Activated naive CD8-positive, alpha-beta T cell treated with anti-CD3 and anti-CD28 coated beads for 36 hours (primary cell): ENCODE measurements at places on chromosomes 7 and 10. TPM values are rescaled to one million over a fixed set of nuclear protein-coding genes. Genes with fewer than 3 reads are reported as not detected.

DNA sequence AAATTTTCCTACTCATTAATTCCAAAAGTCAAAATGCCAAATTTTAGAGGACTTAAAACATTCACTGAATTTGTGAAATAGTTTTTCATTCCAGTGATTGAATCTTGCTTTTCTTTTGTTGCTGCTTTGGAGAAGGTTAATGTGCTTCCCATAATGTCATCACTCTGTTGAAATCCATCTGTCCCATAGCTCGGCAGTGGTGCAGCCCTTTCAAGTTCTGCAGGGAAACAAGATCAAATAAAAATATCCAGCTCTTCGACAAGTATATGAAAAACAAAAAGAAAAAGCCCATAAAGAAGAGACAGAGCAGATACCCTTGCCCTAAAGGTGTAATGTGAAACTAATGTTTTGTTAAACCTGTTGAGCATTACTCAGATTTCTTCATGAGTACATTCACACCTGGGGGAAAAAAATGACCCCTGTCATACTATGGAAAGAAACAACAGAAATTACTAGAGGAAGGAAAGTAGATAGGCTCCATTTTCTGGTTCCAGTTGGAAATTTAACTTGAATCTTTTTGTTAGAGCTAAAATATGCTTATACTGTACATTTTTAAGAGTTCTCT is 35.1 kb downstream of the AGR3 start:
- no peak for DNase-seq

- no peak for DNase-seq
These were observed 83.2 kb upstream of the KIF5B start for GRCh38 chr10:32139223-32140073.

- no peak for DNase-seq
These were observed 427.7 kb downstream of the LRMDA start for GRCh38 chr10:75859141-75859540.

DNA sequence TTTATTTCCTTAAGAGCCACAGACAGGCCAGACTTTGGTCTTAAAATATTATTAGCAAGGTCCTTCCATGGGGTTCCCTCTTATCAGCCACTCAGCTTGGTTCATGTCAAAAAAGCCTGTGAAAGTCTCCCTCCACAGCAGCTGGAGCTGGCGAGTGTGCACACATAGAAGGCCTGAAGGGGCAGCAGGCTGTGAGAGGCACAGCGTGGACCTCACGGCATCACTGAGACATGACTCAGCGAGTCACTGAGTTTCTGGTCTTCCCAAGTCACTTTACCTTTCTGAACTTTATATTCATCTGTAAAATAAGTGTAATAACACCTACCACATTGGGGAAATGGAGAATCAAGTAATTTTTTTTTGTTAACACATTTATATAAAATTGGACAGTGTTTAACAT is 8.7 kb downstream of the TAF3 start:
- no peak for DNase-seq

GRCh38 chr7:131898418-131898817 is 342.0 kb upstream of the PODXL start:
- DNase-seq: no peak

DNA sequence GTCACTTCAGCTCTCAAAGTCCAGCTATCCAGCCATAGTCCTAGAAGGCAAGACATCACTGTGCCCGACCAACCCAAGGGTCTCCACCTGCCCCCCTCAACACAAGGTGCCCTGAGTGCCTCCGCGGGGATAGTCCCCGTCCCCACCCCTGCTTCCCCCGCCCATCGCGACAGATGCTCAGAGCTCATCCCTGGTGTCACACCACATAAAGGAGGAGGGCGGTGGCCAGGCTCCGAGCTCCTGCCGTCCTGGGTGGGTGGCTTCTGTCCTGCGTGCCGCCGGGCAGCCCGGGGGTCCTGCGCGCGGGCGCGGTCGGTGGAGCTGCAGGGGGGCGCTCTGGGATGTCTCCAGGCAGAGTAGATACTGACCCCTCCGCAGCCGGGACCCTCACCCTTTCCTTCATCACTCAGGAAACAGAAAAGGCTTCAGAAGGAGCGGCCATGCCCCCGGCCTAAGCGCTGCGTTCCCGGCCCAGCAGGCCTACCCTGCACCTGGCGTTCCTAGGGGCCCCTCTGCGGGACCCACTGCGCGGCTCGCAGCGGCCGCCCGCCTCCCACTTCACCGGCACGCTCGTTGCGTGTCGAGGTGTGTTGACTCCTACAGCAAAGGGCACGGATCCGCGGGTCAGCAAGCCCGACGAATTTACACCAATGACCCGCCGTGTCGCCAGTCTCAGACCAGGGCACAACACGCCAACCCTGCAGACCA is 53.4 kb downstream of the ALOX5 start:
- no peak for DNase-seq

DNA sequence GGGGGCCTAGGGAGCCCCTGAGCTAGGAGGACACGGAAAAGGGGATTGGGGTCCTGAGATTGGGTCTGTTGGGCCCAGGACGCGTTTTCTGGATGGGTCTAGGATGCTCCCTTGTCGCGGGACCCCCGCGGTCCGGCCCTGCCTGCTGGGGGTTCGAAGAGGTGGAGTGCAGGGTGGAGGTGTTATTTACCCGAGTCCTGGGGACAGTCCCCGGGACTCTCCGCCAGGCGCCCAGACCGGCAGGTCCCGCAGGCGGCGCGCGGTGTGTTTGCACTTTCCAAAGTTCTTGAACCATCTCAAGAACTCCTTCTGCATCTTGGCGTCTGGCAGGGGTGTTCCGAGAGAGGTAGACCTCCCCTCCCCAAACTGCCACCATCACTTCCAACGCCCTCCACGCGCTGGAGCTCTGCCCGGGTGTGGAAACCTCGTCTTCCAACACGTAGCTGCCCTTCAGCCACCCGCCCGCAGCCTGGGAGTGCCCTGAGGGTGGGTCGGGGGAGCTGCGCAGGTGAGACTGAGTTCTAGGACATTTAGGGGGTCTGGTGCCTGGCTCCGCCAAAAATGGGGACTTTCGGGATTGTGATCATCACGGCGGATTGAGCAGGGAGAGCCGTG is 569 bp downstream of the CAV1 start:
- peak; percentile 56 for DNase-seq

DNA sequence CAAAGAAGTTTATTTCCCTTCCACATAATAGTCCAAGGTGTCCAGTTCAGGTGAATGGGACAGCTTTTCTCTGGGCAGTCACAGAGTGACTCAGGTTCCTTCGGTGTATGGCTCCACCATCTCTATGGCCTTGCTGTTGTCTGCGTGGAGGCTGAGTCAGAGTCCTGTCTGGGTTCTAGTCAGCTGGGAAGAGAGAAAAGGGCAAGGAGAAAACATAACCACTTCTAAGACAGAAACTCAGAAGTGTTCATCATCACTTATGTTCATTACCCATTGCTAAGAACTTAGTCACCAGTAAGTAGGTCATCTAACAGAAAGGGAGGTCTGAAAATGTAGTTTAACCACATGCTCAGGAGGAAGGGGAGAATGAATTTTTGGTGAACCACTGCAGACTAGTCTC is 32.4 kb upstream of the CCDC7 start:
- peak; percentile 29 for DNase-seq

GRCh38 chr7:151046603-151047573 is 1.4 kb upstream of the ASIC3 start:
- no peak for DNase-seq

DNA sequence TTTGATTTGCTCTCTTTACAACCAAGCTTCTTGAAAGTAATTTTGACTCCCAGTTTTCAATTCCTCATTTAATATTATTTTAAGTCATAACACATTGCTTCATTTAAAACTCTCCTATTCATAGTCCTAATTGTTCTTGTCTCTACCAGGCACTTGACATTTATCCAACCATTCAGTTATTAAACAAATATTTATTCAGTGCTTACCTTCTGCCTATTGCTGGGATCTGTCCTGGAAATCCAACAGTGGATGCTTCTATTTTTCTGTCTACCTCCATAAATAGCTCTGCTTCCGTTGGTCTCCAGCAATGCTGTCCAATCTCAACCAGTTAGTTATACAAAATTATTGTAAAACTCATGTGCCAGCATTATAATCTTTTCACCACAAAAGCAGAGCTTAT is 615.1 kb downstream of the ZWINT start:
- no peak for DNase-seq

DNA sequence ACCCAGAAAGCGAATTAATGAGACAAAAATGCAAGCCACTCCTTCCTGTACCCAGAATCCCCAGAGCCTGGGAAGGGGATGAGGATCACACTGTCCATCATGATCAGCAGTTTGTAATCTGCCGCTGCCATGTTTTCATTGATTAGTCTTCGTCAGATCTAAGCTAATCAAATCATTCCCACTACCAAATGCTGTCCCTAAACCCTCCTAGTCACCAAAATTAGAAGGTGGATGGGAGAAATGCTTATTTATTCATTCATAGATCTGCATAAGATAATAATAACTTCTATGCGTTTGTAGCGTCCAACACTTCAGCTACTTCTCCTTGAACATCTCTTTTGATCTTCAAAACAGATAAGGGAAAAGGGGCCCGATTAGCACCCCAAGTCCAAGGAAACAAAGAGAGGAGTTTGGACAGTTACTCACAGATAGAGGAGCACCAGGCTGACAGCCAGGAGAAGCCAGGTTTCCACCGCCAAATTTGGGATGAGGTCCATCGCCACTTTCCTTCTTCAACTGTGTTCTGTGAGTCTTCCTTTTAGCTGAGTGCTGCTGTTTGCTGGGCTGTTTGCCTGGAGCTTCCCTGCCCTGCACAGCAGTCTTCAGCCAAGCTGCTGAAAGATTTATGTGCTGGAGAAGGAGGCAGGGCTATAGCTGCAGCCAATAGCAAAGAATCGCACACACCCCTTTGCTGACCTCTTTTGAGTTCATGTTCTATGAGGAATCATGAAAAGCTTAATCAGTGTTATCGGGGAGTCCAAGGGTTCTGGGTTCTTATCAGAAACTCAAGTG is at the start of gene CYP3A5:
CYP3A5 (minus strand) TSS at position 597 of the 792 bp plus-strand sequence; CDS start at position 497, 100 bp downstream.
- DNase-seq: no peak

- no peak for DNase-seq
These were observed 22.0 kb downstream of the CRPPA start for GRCh38 chr7:16399265-16399831.

- DNase-seq: no peak
These were observed 5.7 kb upstream of the PIP start for GRCh38 chr7:143126146-143126545.

DNA sequence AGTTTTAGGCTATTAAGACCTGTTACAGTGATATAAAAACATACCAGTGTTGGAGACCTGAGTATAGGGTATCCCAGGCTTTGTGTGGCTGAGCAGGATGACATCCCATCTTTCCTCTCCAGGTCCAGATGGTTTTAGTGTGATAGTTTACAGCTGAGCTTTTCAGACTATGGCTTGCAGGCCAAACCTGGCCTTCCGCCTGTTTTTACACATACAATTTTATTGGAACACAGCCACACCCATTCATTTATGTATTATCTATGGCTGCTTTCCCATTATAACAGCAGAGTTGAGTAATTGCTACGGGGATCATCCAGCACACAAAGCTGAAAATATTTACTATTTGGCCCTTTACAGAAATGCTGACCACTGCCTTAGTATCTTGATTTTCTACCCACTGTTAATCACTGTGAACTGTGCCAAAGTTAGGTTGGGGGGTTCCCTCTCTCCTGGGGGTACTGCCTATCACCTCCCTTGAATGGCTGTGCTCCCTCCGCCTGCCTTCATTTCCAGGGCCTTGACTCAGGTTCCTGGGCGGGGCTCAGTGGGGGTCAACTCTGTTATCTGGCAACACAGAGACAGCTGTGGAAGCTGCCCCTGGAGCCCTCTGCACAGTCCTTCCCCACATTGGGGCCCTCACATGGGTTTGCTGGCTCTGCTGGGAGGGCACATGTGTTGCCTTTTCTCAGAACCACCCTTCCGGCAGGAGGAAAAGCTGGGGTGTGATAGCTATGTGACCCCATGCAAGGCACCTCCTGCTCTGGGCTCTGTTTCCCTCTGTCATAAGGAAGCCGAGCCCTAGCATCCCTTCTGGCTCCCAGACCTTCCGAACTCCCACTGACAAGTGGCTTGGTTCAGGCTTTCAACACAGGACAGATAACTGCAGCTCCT is 40.3 kb upstream of the SH2D4B start:
- peak; percentile 38 for DNase-seq

GRCh38 chr10:80471001-80471400 is 16.9 kb downstream of the TSPAN14 start:
- no peak for DNase-seq

GRCh38 chr7:30164567-30164966 is 29.8 kb downstream of the MTURN start:
- DNase-seq: no peak

- no peak for DNase-seq
These were observed 34.5 kb upstream of the ST8SIA6 start for GRCh38 chr10:17488848-17489247.

DNA sequence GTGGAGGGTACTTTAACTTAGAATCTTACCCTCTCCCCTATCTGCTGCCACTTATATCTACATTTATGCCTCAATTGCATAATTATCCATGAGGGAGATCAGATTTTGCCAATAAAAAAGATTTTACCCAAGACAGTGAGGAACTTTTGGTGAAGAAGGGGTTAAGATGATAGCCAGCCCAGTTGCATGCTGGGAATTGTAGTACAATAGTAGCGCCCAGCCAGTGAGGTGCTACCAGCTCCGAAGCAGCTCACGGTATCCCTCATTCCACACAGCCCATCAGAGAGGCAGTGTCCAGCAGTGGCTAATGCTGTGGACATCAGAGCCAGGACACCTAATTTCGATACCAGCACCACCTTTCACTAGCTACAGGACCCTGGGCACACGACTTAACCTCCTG is 5.9 kb upstream of the LGI1 start:
- peak; percentile 3 for DNase-seq

DNA sequence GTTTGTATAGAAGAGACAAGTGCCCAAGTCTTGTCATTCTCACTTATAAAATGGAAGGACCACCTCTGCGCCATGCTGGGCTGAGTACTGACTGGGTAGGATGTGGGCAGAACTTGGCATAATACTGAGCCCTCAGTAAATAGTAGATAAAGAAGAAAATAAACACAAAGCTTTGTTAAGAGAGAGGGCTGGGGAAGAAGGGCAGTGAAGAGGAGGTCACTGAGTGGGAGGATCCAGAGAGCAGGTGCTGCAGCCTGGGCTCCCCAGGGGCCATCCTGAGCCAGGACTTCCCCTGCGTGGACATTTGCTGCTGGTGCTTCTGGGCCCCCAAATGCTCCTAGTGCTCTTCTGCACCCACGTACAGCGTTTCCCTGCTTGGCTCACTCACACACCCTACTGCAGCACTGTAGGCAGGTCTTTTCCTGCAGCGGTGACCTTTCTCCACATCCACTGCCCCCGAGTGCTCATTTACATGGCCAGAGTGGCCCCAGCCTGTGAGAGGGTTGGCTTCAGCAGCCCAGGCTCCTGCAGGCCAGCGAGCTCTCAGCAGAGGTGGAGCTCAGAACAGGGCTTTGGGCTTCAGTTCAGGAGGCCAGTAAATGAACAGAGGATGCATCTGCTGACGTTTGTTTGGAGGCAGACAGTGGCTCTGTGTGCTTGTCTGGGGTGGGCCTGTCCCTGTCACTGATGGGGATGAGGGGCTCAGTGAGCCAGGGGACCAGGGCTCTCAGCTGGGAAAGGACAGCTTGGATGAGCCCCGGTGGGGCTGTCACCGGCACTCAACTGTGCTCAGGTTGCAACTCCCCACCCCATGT is 164.6 kb downstream of the ADARB2 start:
- no peak for DNase-seq

Gene GIMAP5
- total RNA-seq: 48.2 TPM

Gene ZRANB1
- 12.6 TPM for total RNA-seq

Gene SLIT1
- 0.27 TPM for total RNA-seq
